ENCODE measurements at places on chromosomes 5 and 9.
A peak's percentile ranks its signal among the peaks of the same experiment; 100 is the strongest.

- DNase-seq, result no peak
Observed at GRCh38 chr9:19423163-19423562, 14.4 kb downstream of the ACER2 start.

DNA sequence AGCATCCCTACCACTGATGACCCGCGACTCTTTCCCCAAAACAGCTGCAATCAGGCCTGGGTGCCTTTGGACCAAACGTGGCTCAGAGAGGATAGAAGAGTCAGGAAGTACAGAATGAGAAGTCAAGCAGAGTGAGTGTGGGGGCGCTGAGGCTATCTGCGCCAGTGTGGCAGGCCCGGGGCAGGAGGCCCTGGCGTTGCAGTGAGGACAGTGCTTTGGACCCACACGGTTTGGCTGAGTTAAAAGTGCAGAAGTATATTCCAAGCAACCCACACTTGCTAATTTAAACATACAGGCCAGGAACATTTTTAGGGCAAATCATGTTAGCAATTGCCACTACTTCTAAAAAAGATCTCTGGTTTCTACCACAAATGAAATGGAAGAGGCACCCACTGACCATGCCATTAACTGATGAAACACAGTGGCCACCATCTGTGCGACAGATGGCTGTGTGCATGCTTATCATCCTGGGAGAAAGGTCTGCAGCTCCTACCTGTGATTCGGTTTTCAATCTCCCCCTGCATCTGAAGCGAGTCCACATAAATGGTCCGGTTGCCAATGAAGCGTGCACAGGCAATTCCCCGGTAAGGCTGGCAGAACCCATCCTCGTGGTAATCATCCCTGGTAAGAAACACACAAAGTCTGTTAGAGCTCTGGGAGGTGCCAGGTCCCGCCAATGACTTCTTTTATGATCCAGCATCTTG, 213.0 kb downstream of the ROR2 start:
- no peak for DNase-seq

DNA sequence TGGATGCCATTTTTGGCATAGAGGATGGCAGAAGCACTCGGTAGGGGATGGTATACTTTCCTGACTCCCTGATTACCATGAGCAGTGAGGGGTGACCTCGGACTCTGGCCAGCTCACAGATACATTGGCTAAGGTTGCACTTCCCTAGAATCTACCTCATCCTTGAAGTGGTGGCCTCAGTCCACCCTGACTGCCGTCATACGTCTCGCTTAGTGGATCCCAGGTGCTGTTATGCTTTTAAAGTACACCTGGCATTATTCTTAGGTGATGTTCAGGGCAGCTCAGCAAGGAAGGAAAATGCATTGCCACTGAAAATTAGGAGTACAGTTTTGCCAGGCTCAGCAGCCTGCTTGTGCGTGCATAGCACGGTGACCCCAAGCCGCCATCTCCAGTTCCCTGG, 87.3 kb downstream of the SYK start:
- DNase-seq, result no peak

GRCh38 chr5:14445576-14446290, 135.9 kb upstream of the OTULINL start:
- DNase-seq, result no peak

GRCh38 chr9:114696814-114697544, 15.0 kb upstream of the TEX48 start:
- DNase-seq, result no peak

DNA sequence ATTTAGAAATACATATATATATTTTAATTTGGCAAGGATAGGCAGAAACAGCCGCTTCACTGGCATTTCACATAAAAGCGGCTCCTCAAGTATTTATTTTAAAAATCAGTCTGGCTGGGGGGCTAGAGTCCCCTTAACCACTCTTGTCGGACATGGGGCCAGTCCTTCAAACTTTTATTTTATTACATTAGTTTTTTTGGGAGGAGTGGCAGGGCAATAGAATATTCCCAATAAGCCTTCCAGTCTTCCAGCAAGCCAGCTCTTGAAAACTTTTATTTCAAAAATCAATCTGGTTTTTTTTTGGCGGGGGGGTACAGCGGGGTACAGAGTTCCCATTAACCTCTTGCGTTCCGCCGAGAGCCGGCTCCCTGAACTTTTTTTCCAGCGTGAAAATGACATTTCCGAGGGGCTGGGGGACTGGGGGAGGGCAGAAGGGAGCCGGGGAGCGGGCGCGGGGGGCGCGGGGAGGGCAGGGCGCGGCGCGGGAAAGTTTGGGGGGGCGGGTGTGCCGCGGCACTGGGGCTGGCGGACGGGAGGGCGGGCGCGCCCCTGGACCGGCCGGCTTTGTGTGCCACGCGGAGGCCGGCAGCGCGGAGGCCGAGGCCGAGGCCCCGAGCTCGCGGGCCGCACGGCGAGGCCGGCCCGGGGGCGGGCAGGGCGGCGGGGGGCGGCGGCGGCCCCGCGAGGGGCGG, 504 bp upstream of the ZNF618 start:
- DNase-seq, result no peak

DNA sequence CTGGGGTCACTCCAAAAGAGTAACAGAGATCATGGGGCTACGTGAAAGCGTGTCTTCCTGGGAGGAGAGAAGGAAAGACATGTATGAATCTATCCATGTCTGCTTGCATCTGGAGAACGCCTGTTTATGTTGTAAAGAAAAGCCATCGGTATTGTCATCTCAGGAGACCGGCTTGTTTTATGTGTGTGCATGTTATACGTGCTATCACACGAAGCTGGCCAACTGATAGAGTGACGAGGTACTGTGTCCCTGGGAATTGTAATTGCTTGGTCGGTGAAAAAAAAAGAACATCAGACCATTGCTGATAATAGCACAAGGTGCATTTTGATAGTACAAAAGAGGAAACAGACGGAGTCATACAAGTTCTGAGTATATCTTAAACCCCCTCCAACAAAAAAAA, 370 bp upstream of the CDH6 start:
- DNase-seq, result no peak

- DNase-seq, result no peak
Observed at GRCh38 chr9:99595796-99596195, 225.9 kb upstream of the NR4A3 start.

GRCh38 chr9:72674961-72675360, 153.6 kb downstream of the TMC1 start:
- no peak for DNase-seq

DNA sequence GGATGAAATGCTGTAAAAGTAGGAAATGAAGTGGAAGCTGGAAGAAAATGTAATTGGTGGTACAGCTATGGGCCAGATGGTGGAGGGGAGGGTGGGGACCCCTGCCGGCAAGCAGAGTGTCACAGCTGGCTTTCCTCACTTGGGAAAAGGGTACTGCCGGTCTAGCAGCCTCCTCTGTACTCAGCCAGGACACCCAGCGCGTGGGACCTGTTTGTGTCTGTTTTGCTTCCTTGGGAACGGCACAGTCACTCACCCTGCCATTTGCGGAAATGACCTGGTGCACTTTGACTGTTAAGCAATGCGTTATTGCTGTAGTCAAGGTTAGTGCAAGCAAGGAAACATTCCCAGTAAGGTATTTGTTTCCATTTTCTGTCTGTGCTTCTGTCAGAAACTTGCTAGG, 10.1 kb downstream of the TMEM252 start:
- peak; percentile 90 for DNase-seq

DNA sequence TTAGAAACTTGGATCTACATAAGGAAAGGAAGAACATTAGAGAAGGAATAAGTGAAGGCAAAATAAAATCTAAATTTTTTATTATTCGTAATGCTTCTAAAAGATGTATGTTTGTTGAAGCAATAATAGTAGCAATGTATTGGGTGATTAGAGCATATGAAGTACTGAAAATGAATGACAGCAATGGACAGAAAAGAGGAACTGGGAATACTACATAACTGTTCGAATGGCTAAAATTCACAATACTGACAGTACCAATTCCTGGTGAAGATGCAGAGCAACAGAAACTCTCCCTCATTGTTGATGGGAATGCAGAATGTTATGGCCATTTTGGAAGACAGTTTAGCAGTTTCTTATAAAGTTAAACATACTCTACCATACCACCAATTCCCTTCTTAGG, 177.3 kb upstream of the SPEF2 start:
- DNase-seq, result no peak

- no peak for DNase-seq
Observed at GRCh38 chr9:97528529-97529230, 27.2 kb downstream of the TMOD1 start.

- peak; percentile 44 for DNase-seq
Observed at GRCh38 chr5:999032-999501, 9.5 kb upstream of the NKD2 start.

- DNase-seq, result no peak
Observed at GRCh38 chr9:34929506-34930102, 28.5 kb upstream of the PHF24 start.

DNA sequence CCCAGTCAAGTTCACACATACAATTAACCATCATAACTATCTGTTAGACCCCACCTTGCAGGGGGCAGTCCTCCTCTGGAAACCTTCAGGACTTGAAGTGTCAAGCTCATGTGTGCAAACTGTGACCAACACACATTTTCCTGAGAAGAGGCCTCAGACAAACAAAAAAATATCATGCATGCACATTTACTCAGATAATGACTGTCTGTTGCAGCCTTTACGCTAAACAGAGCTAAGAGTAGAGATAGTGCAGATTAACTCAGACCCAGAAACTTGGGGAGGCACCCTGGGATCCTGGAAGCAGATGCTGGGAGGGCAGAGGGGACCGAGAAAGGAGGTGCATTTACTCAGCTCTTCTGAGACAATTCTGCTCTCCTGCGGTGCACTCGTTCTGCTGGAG, 3.6 kb upstream of the S1PR3 start:
- DNase-seq, result peak; percentile 44

GRCh38 chr5:73732045-73732444, 106.0 kb downstream of the ARHGEF28 start:
- no peak for DNase-seq

DNA sequence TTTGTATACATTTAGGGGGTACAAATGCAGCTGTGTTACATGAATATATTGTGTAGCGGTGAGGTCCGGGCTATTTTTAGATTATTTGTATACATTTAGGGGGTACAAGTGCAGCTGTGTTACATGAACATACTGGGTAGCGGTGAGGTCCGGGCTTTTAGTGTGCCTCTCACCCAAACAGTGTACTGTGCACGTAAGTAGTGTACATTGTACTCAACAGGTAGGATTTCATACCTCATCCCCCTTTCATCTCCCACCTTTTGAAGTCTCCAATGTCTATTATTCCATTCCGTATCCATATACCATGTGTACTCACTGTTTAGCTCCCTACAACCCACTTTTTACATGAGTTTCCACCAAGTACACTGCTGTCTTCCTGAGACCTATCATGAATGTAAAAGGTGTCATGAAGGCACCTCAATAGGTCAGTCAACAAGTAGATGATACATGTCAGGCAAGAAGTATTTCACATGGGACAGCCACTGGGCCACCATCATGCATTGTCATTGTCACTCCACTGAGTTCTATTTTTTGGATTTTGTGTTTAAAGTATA, 27.7 kb downstream of the SKP1 start:
- DNase-seq, result no peak

- DNase-seq, result no peak
Observed at GRCh38 chr5:171986772-171987171, 19.7 kb downstream of the FBXW11 start.

DNA sequence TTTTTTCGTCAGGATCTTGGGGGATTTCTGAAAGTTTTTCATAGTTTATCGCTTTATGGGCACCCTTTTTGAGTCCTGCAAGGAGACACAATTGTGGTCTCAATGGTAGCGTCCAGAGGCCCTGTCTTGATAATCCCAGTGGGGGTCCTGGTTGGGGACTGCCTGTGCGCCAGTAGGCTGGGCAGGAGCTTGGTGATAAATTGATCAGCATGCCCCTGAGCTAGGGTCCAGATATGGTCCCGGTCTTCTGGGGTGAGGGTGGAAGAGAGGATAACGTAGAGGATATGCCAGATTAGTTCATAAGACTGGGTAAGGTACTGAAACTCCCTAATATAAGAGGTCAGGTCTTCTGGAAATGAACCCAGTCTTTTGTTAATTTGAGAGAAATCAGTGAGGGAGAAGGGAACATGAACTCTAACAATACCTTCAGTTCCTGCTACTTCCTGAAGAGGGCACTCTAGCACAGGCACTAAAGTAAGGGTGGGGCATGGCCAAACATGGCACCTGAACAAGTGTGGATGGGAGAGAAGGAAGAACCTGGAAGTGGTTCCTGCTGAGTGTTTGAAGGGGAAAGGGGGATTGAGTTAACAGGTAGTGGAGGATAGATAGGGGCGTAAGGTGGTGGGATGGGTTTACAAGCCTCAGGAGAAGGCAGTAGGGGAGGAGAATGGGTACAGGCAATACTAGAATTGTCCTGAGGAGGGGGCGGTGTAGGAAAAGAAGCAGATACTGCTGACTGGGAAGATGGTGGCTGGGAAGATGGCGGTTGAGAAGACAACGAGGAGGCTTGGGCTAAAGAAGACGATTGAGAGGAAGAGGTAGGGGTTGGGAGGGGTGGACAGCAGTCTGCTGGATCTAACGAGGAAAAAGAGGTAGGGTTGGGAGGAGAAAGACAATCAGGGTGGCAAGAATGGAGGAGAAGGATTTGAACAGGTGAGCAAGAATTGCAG, 33.8 kb upstream of the ANXA2R start:
- no peak for DNase-seq

GRCh38 chr9:110700953-110701352, 32.4 kb downstream of the MUSK start:
- no peak for DNase-seq

DNA sequence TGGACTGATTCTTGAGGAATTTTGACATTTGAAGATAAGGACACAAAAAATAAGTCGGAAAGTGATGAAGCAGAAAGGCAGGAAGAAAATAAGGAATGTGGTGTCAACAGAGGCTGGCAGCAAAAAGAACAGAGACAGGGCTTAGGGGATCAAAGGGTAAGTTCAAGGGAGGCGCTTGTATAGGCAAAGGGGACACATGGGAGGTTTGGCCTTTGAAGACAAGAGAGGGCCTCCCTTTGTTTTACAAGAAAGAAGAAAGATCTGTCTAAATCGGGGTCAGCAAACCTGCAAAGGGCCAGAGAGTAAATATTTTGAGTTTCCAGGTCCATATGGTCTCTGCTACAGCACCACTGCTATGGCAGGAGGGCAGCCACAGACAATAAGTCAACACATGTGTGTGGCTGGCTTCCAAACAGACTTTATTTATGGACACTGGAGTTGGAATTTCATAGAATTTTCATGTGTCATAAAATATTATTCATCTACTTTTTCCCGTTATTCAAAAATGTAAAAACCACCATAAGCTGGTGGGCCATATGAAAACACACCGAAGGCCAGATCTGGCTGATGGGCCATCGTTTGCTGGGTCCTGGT, 112.0 kb upstream of the FBXL7 start:
- DNase-seq, result no peak

DNA sequence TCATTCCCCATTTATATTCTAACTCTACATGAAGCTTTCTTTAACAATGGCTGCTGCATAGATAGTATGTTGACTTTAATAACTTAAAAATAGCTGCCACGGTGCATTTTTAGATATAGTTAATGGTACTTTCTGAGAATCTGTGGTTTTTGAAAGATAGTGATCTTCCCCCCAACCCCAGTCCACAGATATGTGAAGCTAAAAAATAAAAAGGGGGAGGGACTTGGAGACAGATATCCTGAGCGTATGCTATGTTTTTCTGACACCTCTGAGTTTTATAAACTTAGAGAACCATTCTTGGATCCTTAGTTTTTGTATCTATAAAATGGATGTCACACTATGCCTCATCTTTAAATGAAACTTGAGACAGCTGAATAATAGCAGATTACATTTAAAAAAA, 120.5 kb downstream of the SNX18 start:
- DNase-seq, result no peak

Measured in cardiac septum (tissue), 1 donor.